ENCODE measurements at places on chromosomes 1 and 21. TPM values are rescaled to one million over a fixed set of nuclear protein-coding genes. Genes with fewer than 3 reads are reported as not detected.

The RO60 gene
- 94.3 TPM for total RNA-seq

The PAPPA2 gene
- total RNA-seq: 2.8 TPM

The KIRREL1 gene
- 73.5 TPM for total RNA-seq

The ITGB2 gene
- not detected for total RNA-seq

The PGBD5 gene
- total RNA-seq: 2.2 TPM

The ANXA9 gene
- 0.63 TPM for total RNA-seq

The SPRR2G gene
- total RNA-seq: not detected

The FCRL2 gene
- total RNA-seq: not detected

The ECM1 gene
- 16.4 TPM for total RNA-seq

The NGF gene
- 3.4 TPM for total RNA-seq

The C8A gene
- total RNA-seq: not detected

The ZNF593OS gene
- not detected for total RNA-seq

The CRYAA gene
- not detected for total RNA-seq

The FABP3 gene
- total RNA-seq: 94.9 TPM

The PCNX2 gene
- 87.2 TPM for total RNA-seq

The BACE2 gene
- 24.3 TPM for total RNA-seq

The PTPN7 gene
- not detected for total RNA-seq

The KCNE1 gene
- 0.17 TPM for total RNA-seq

The ZSWIM5 gene
- 0.32 TPM for total RNA-seq

The SPATA1 gene
- total RNA-seq: 0.77 TPM

The MTARC2 gene
- total RNA-seq: 2.4 TPM

The SPRR2A gene
- not detected for total RNA-seq

The CA6 gene
- not detected for total RNA-seq

The CACNA1S gene
- total RNA-seq: not detected

The CAPN8 gene
- total RNA-seq: 0.09 TPM

The KCNE2 gene
- not detected for total RNA-seq

The KRTAP12-2 gene
- not detected for total RNA-seq

The RRP15 gene
- 4.1 TPM for total RNA-seq

The VCAM1 gene
- 20.8 TPM for total RNA-seq

The CELA3B gene
- not detected for total RNA-seq

The NOS1AP gene
- not detected for total RNA-seq

The ATP13A2 gene
- total RNA-seq: 12.3 TPM

The CELA2B gene
- not detected for total RNA-seq

The EPHA10 gene
- under 0.01 TPM for total RNA-seq

The S100A7 gene
- total RNA-seq: not detected

The HDGF gene
- 98.5 TPM for total RNA-seq

The IQCC gene
- total RNA-seq: 1.6 TPM

The OR6N1 gene
- total RNA-seq: not detected

The FAM163A gene
- not detected for total RNA-seq

The CLEC20A gene
- total RNA-seq: not detected

The SPRR1B gene
- not detected for total RNA-seq

The NEGR1 gene
- 2.9 TPM for total RNA-seq

The CCT3 gene
- 335 TPM for total RNA-seq

The LCE1B gene
- not detected for total RNA-seq

The EPHB2 gene
- total RNA-seq: 37.2 TPM

The HHIPL2 gene
- total RNA-seq: 2.1 TPM

The B3GALNT2 gene
- total RNA-seq: 27.6 TPM

The HHAT gene
- 4.0 TPM for total RNA-seq

The RALGPS2 gene
- 57.4 TPM for total RNA-seq

The HDAC1 gene
- 94.3 TPM for total RNA-seq

The PDZK1 gene
- total RNA-seq: 1.7 TPM

The IGSF9 gene
- not detected for total RNA-seq

The KRTAP10-4 gene
- not detected for total RNA-seq

The PLA2G4A gene
- total RNA-seq: 32.4 TPM

The KRTAP10-7 gene
- not detected for total RNA-seq

The TMEM125 gene
- total RNA-seq: not detected

Measured in bronchial smooth muscle cell (primary cell).